ENCODE measurements at places on chromosomes 7 and 10. TPM values are rescaled to one million over a fixed set of nuclear protein-coding genes. Genes with fewer than 3 reads are reported as not detected.

Gene SEMA3D
- total RNA-seq, result 1.6 TPM

GRCh38 chr7:45921699-45922519, 837 bp upstream of the IGFBP3 start:
- peak; percentile 71 for DNase-seq

DNA sequence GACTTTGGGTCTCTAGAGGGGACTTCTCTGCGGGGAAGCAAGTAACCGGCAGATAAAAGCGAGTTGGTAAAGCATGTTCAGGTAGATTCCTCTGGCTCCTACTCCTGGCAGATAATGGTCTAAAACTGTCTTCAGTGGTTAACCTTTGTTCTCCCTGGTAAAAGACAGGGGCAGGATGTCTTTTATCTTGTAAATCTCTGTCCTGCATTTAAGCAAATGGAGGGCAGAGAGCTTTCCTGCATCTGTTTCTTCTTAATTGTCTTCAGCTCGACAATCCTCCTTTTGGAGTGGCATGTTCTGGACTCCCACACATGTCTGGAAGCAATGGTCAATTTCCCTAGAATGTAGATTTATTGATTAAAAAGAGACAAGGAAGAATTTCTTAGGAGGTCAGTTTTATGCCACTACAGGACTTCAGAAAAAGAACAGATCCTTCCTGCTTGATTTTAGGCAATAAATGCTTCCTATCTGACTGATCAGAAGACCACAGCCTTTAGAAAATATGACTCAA, 16.6 kb downstream of the C7orf33 start:
- DNase-seq, result peak; percentile 40

DNA sequence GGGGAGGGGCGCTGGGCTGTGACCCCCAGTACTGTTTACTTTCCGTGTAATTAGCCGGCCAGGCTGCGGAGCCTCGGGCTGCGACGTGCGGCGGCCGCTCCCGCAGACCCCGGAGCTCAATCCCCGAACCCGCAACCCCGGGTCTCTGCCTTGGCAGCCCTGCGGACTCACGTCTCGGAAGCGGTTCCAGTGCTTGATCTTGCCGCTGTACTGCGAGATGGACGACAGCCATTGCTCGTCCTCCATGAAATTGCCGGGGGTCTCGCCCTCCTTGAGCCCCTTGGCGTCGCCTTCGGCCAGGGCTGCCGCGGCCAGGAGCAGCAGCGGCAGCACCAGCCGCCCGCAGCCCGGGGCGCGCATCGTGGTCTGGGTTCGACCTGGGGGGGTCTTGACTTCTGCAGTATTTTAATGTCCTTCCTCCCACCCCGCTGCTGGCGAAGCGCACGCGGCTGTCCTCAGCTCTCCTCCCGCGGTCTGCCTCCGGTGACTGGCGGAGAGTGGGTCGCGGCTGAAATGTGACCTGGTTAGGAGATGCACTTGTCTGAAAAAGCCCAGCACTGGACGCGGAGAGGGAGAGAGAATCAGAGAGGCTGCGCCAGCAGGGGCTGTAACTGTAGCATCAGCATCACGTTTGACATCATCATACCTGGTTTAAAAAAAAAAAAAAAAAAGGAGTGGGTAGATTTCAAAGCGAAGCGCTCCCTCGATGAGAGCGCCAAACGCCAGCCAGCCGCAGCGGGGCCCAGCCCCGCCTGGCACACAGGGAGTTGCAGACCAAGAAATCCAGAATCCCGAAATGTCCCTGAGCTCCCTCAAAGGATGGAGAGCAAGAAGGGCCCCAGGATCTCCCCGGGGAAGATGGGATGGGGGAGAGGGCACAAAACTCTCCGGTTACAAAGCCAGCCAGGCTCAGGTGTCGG, at the start of gene SPOCK2:
Gene SPOCK2, minus strand, starts transcription at position 583 of the 920 bp plus-strand sequence. Its CDS starts 223 bp downstream, at position 360.
- DNase-seq, result peak; percentile 82

GRCh38 chr7:102471791-102472125, 7.0 kb downstream of the POLR2J start:
- no peak for DNase-seq

Data from H7 (cell line).